ENCODE measurements at places on chromosomes 7 and 10. TPM values are rescaled to one million over a fixed set of nuclear protein-coding genes. Genes with fewer than 3 reads are reported as not detected.
A peak's percentile ranks its signal among the peaks of the same experiment; 100 is the strongest.

STAG3 gene
- total RNA-seq, result 16.5 TPM

AIFM2 gene
- total RNA-seq, result 7.2 TPM

ZNF438 gene
- 2.6 TPM for total RNA-seq

PTF1A gene
- not detected for total RNA-seq

GRCh38 chr7:99039384-99039891 lies 104.5 kb downstream of the SMURF1 start:
- peaks cover 58% of the 10 kb centered on the region for H3K36me3 ChIP-seq
- H3K4me1 ChIP-seq, result no peaks in the 10 kb centered on the region
- no peak overlapping the region for H3K4me3 ChIP-seq
- H3K27me3 ChIP-seq, result no peaks in the 10 kb centered on the region
- no peak overlapping the region for H3K27ac ChIP-seq

DNA sequence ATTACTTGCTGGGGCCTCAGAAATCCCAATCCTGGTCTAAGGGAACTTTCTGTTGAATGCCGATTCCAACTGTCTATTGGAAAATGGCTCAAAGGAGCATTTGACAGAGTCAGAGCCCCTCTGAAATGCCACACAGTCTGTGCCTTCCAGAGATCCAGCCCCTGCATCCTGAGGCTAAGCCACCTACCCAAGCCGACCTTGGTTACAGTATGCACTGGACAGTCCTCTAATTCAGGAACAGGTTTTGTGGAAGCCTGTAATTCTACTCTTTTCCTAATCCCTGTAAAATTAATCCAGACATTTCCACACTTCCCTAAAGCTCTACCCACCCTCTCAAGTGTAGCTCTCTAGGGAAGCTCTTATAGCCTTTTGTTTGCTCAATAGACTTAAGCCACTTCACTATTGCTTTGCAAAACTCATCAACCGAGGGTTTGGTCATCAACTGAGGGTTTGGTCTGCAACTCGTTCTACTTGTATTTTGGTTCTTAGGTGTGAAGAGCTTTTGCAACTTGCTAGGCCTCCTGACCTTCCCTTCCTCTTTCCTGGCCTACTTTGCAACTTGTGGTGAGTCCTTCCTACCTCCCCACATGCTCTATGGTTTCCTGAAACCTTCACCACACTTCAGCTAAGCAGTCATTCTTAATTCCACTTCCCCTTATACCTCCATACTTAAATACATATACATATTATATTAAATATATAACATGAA lies 364.8 kb downstream of the SFMBT2 start:
- peaks cover 22% of the 10 kb centered on the region for H3K36me3 ChIP-seq
- DNase-seq, result peak; percentile 49
- peak overlapping the region; percentile 79 for H3K27ac ChIP-seq
- H3K4me3 ChIP-seq, result no peak overlapping the region

DNA sequence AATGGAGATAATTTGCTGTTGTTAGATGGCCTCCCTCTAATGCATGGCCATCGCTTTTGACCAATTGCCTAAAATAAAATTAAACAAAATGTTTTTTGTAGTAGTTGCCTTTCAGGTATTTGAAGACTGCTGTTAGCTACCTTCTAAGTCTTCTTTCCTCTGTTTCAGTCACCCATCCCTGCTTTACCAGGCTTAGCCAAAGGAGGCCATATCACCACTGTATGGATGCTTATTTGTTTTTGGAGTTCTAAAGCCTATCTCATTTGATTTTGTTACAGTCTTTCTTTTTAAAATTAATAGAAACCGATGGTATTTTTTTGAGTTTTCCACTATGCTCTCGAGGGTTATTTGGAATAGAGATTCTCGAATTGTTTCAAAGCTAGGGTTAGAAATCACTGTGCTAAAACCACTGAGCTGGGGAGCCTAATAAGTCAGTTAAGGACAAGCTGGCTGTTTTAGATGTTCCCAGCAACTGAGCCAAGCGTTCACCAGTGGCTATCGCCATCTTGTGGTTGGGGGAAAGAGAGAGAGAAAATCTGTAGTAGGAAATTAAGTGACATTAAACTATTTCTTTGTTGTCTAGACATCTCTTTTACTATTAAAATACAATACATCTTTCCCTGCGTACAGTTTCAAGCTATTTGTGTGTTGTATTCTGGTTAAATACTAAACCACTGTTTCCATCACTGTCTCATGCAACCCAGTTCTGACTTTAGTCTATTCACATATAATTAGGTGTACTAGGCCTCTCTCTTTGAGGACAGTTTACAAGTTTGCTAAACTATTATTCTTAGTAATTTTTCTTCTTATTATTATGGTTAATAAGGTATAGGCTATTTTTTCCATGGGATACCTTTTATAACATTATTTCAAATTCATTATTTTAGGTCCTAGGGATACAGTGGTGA lies 52.2 kb downstream of the GPR158 start:
- peak; percentile 23 for DNase-seq
- no peak overlapping the region for H3K4me3 ChIP-seq
- H3K27me3 ChIP-seq, result no peaks in the 10 kb centered on the region

GRCh38 chr7:94088560-94088959 lies 84.4 kb upstream of the BET1 start:
- no peaks in the 10 kb centered on the region for H3K36me3 ChIP-seq
- no peak for DNase-seq
- H3K4me3 ChIP-seq, result no peak overlapping the region
- peaks cover 4% of the 10 kb centered on the region for H3K4me1 ChIP-seq
- H3K27me3 ChIP-seq, result peaks cover 24% of the 10 kb centered on the region

- H3K27me3 ChIP-seq, result peaks cover 4% of the 10 kb centered on the region
- no peaks in the 10 kb centered on the region for H3K36me3 ChIP-seq
- DNase-seq, result no peak
- H3K4me1 ChIP-seq, result no peaks in the 10 kb centered on the region
- no peak overlapping the region for H3K4me3 ChIP-seq
Measured at GRCh38 chr7:55157764-55158105, 138.9 kb downstream of the EGFR start.

DNA sequence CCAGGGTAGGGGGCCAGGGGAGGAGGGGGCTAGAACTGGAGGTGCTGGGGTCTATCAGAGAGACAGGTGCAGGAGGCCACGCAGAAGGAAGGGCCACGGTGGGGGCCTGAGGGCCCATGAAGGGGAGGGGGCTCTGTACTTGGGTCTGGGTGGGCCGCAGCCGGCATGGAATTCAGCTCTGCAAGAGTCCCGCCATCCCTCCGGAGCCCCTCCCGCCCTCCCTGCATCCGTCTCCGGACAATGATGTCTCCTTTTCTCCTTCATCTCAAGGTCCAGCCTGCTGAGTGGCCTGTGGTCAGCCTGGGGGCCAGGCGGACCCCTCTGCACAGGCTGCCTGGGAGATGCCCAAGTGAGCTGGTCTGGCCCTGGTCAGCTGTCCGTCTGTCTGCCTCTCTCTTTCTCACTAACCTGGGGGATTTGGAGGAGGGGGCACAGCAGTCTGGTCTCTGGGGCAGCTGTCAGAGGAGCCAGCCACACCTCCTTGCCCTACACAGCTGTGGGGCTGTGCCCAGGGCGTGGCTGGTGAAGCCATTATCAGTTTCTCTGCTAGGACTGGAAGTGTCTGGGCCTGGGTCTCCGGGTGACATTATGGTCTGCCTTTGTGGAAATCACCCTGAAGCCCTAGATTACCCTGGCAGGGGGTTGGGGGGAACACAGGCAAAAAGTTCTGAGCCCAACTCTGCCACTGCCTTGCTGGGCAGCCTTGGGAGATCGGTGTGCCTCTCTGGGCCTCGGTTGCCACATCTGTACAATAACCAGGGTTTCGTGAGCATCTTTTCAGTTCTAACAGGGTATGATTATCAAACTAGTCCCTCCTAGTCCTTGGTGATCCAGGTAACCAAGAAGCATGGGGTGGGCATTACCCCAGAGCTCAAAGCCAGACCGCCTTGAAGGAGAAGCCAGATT lies 19.0 kb upstream of the HSPB1 start:
- H3K36me3 ChIP-seq, result no peaks in the 10 kb centered on the region
- peaks cover 16% of the 10 kb centered on the region for H3K4me1 ChIP-seq
- peaks cover 39% of the 10 kb centered on the region for H3K27me3 ChIP-seq
- no peak overlapping the region for H3K4me3 ChIP-seq
- no peak overlapping the region for H3K27ac ChIP-seq

DNA sequence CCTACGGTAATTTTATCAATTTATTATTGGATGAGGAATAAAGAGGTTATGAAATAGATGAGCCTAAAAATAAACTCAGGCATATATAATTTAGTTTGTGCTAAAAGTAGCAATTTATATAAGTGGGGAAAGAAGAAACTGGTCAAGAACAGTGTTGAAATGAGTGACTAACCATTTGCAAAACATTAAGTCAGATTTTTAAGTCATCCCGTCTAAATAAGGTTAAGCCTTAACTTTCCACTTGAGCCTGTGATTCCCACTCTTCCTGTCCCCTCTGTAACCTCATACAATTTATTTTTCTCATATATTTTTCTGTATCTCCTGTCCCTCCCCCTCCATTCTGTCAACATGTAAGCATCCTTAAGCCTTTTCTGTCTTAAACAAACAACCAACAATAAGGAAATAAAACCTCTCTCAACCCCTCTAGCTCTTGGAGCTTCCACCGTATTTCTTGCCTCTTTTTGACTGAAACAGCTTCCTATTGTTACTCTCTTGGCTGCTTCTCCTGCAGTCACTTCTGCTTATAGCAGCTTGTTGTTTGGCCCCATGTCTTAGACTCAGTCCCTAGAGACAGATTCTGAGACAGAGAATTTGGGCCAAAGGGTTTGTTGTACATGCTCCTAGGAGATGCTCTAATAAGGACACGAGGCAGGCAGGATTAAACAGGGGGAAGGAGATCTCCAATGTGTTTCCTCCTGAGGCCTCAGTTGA lies 109.7 kb downstream of the GNAI1 start:
- H3K27ac ChIP-seq, result no peak overlapping the region
- no peaks in the 10 kb centered on the region for H3K36me3 ChIP-seq
- H3K4me3 ChIP-seq, result no peak overlapping the region
- no peak for DNase-seq
- H3K27me3 ChIP-seq, result peaks cover 2% of the 10 kb centered on the region
- H3K4me1 ChIP-seq, result no peaks in the 10 kb centered on the region

- H3K27me3 ChIP-seq, result peaks cover 21% of the 10 kb centered on the region
- H3K4me1 ChIP-seq, result peaks cover 9% of the 10 kb centered on the region
- no peak overlapping the region for H3K27ac ChIP-seq
- H3K36me3 ChIP-seq, result no peaks in the 10 kb centered on the region
Measured at GRCh38 chr7:45088146-45088701, 545 bp downstream of the NACAD start.

- DNase-seq, result no peak
- no peaks in the 10 kb centered on the region for H3K36me3 ChIP-seq
- peaks cover 21% of the 10 kb centered on the region for H3K4me1 ChIP-seq
- peaks cover 2% of the 10 kb centered on the region for H3K27me3 ChIP-seq
Measured at GRCh38 chr7:157279741-157280215, 57.0 kb upstream of the DNAJB6 start.

DNA sequence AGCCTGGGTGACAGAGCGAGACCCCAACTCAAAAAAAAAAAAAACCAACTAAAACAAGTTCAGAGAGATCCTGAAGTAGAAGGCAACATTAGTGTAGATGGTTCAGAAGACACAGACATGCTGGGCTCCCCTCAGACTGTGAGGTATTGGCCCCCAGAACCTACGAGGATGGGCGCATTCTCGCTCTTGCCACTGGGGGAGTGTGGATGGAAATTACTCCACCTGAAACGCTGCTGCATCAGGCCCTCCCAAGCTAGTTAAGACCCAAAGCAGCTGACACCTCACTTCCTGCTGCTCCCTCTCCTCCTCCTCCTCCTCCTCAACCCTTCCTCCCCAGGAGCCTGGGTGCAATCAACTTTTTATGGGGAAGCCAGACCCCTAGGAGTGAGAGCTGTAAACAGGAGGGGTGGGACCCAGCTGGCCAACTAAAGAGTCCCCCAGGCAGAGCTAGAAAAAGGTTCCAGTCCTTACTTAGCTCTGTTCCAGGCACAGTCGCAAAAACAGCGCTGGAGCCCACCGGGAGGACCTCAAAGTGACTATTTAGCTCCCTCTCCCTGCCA lies 7.4 kb downstream of the SH3PXD2A start:
- H3K36me3 ChIP-seq, result no peaks in the 10 kb centered on the region
- peaks cover 31% of the 10 kb centered on the region for H3K27me3 ChIP-seq
- H3K4me1 ChIP-seq, result peaks cover 23% of the 10 kb centered on the region
- DNase-seq, result peak; percentile 56
- H3K4me3 ChIP-seq, result no peak overlapping the region
- H3K27ac ChIP-seq, result no peak overlapping the region

DNA sequence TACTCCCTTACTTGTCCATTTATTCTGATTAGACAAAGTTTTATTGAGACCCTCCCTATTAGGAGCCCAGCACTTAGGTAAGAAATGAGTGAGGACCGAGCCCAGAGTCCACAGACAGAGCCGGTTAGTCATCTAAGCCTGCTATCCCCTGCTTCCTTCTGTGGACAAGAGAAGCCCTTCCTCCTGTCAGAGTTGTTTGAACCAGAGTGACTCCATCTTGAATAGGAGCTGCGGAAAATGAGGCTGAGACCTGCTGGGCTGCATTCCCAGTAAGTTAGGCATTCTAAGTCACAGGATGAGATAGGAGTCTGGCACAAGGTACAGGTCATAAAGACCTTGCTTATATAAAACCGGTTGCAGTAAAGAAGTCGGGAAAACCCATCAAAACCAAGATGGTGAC lies 109.1 kb downstream of the CPXM2 start:
- DNase-seq, result no peak
- no peaks in the 10 kb centered on the region for H3K4me1 ChIP-seq
- peaks cover 17% of the 10 kb centered on the region for H3K27me3 ChIP-seq
- no peak overlapping the region for H3K27ac ChIP-seq

- H3K4me1 ChIP-seq, result no peaks in the 10 kb centered on the region
- no peaks in the 10 kb centered on the region for H3K36me3 ChIP-seq
- peaks cover 5% of the 10 kb centered on the region for H3K27me3 ChIP-seq
- no peak overlapping the region for H3K27ac ChIP-seq
- no peak overlapping the region for H3K4me3 ChIP-seq
- no peak for DNase-seq
Measured at GRCh38 chr7:3380034-3380433, 79.0 kb downstream of the SDK1 start.

- DNase-seq, result no peak
- H3K27ac ChIP-seq, result no peak overlapping the region
- H3K4me1 ChIP-seq, result peaks cover 23% of the 10 kb centered on the region
- H3K27me3 ChIP-seq, result no peaks in the 10 kb centered on the region
- H3K36me3 ChIP-seq, result peaks cover 78% of the 10 kb centered on the region
Measured at GRCh38 chr10:133405844-133406527, 12.0 kb downstream of the MTG1 start.

GRCh38 chr7:97130417-97131139 lies 13.1 kb downstream of the SDHAF3 start:
- no peaks in the 10 kb centered on the region for H3K27me3 ChIP-seq
- H3K27ac ChIP-seq, result no peak overlapping the region
- peaks cover 18% of the 10 kb centered on the region for H3K36me3 ChIP-seq
- no peak for DNase-seq
- H3K4me3 ChIP-seq, result no peak overlapping the region

GRCh38 chr7:81852701-81853100 lies 82.9 kb upstream of the HGF start:
- no peak for DNase-seq
- no peaks in the 10 kb centered on the region for H3K36me3 ChIP-seq
- H3K27me3 ChIP-seq, result no peaks in the 10 kb centered on the region
- H3K4me3 ChIP-seq, result no peak overlapping the region
- no peak overlapping the region for H3K27ac ChIP-seq

Data from activated CD8-positive, alpha-beta T cell treated with anti-CD3 and anti-CD28 coated beads, Interleukin-2, amount 10 ng/mL, durations not matched to agents 7 days and 5 days (primary cell).